ENCODE measurements at places on chromosomes 2 and 18. TPM values are rescaled to one million over a fixed set of nuclear protein-coding genes. Genes with fewer than 3 reads are reported as not detected.
A peak's percentile ranks its signal among the peaks of the same experiment; 100 is the strongest.

DNA sequence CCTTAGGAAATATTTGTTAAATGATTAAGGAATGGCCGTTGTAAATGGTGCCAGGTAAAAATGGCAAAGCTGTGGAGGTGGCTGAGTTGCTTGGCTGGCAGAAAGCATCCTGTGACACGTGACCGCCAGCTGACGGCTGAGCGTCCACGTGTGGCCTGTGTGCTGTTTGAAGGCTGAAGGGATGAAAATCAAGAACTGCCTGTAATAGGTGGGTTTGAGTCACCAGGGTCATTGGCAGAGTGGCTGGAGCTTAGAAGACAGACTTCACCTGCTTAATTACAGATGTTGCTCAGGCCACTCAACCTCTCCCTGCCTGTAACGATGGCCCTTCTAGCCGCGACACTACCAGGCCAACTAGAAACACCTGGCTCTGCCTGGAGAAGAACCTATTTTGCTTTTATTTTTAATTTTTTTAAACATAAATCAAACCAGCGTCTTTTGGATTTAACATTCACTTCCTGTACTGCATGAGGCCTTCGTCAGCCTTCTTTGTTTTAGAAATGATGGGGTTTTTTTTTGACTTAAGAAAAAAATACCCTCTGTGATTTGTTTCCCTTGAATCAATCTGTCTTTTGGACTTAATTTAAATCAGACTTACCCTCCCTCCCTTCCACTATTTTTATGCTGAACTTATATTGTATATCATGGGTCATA, 206.5 kb downstream of the PRKCE start:
- no peaks in the 10 kb centered on the region for H3K36me3 ChIP-seq
- no peaks in the 10 kb centered on the region for H3K27me3 ChIP-seq
- peaks cover 18% of the 10 kb centered on the region for H3K4me1 ChIP-seq
- no peak overlapping the region for H3K27ac ChIP-seq
- no peak overlapping the region for H3K4me3 ChIP-seq

DNA sequence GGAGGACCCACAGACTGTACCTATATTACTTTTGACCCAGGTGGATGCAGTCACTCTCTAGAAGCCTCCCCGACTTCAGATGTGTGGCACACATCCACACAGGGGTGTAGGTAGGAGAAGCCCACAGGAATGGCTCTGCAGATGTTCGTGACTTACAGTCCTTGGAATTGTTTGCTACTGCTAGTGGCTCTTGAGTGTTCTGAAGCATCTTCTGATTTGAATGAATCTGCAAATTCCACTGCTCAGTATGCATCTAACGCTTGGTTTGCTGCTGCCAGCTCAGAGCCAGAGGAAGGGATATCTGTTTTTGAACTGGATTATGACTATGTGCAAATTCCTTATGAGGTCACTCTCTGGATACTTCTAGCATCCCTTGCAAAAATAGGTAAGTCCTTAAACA, 605 bp downstream of the SLC9A4 start:
- peaks cover 4% of the 10 kb centered on the region for H3K27me3 ChIP-seq
- no peaks in the 10 kb centered on the region for H3K4me1 ChIP-seq
- no peak for DNase-seq
- no peak overlapping the region for H3K27ac ChIP-seq
- H3K4me3 ChIP-seq: no peak overlapping the region

- no peaks in the 10 kb centered on the region for H3K36me3 ChIP-seq
- H3K27me3 ChIP-seq: no peaks in the 10 kb centered on the region
- no peak overlapping the region for H3K4me3 ChIP-seq
- H3K4me1 ChIP-seq: no peaks in the 10 kb centered on the region
Measured at GRCh38 chr2:16223161-16223840, 283.0 kb downstream of the MYCN start.

DNA sequence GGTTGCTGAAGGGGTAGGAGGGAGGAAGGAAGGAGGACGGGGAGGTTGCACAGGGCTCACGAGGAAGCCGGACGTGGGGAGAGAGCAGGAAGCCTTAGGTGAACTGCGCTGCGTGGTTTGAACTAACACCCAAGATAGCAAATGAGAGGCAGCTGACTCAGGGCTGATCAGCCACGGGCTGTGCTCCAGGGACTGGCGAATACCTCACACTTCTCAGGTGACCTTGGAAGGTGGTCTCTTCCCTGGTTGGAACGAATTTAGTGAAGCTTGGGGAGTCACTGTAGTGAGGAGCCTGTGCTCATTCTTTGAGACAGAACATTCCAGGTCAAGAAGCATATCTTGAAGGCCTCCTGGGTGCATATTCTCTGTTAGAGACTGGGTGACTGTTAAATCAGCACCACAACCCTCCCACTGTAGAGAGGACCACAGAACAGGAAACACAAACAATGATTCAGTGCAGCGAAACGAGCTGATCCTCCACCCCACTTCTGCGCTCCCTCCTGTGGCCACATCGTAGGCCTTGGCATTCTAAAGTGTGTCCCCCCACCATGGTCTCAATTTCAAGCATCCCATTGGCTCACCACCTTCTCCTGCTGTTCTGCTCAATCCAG, 33.8 kb downstream of the TOGARAM2 start:
- no peaks in the 10 kb centered on the region for H3K36me3 ChIP-seq
- peak overlapping the region; percentile 48 for H3K4me3 ChIP-seq
- peaks cover 78% of the 10 kb centered on the region for H3K4me1 ChIP-seq
- H3K27me3 ChIP-seq: no peaks in the 10 kb centered on the region

GRCh38 chr2:119383410-119384140, 16.8 kb downstream of the DBI start:
- H3K27me3 ChIP-seq: no peaks in the 10 kb centered on the region
- no peak overlapping the region for H3K27ac ChIP-seq
- no peak for DNase-seq
- H3K4me3 ChIP-seq: no peak overlapping the region

GRCh38 chr2:142745691-142746090, 131.8 kb upstream of the KYNU start:
- no peak overlapping the region for H3K4me3 ChIP-seq
- no peaks in the 10 kb centered on the region for H3K36me3 ChIP-seq
- no peak overlapping the region for H3K27ac ChIP-seq
- DNase-seq: no peak
- no peaks in the 10 kb centered on the region for H3K4me1 ChIP-seq
- no peaks in the 10 kb centered on the region for H3K27me3 ChIP-seq

Gene IL36A
- not detected for total RNA-seq

Gene CTNNA2
- total RNA-seq: not detected

Gene C2orf78
- total RNA-seq: not detected

Gene HES6
- total RNA-seq: 2.1 TPM

Measured in CD4-positive, alpha-beta memory T cell (primary cell).